Pulmonary artery endothelial cell (primary cell): ENCODE measurements at places on chromosomes 13 and 19. TPM values are rescaled to one million over a fixed set of nuclear protein-coding genes. Genes with fewer than 3 reads are reported as not detected.

The DNAJC3 gene
- total RNA-seq: 54.9 and 111 TPM in 2 replicates

The ZNF224 gene
- total RNA-seq: 21.1 and 27.8 TPM in 2 replicates

The LGI4 gene
- not detected in 2 replicates for total RNA-seq

The ZNF284 gene
- 2.6 and 3.9 TPM in 2 replicates for total RNA-seq

The SIGLEC8 gene
- not detected in 2 replicates for total RNA-seq

The TUBB4A gene
- 0.26 TPM in 1 of 2 replicates, not detected in the other for total RNA-seq

The ZNF529 gene
- total RNA-seq: 6.7 and 8.7 TPM in 2 replicates

The LHB gene
- total RNA-seq: 0.26 TPM in 1 of 2 replicates, not detected in the other

The GJA3 gene
- total RNA-seq: under 0.01 TPM in 2 replicates

The KLK12 gene
- total RNA-seq: not detected in 2 replicates

The CNOT3 gene
- 8.8 and 14.5 TPM in 2 replicates for total RNA-seq

The KCNN4 gene
- 0.46 and 0.49 TPM in 2 replicates for total RNA-seq
